LHCN-M2 (cell line): ENCODE measurements at places on chromosomes 1 and 21. TPM values are rescaled to one million over a fixed set of nuclear protein-coding genes. Genes with fewer than 3 reads are reported as not detected.

GRCh38 chr1:69738458-69739250 lies 170.9 kb downstream of the LRRC7 start:
- DNase-seq, result no peak

- DNase-seq, result no peak
These were observed 1.9 kb upstream of the TEKT2 start for GRCh38 chr1:36081926-36082485.

The PEAR1 gene
- 0.19 and 0.23 TPM in 2 replicates for total RNA-seq

The PYHIN1 gene
- 0.17 TPM in 1 of 2 replicates, not detected in the other for total RNA-seq

- no peak for DNase-seq
These were observed 78.5 kb downstream of the DOP1B start for GRCh38 chr21:36235058-36235582.

DNA sequence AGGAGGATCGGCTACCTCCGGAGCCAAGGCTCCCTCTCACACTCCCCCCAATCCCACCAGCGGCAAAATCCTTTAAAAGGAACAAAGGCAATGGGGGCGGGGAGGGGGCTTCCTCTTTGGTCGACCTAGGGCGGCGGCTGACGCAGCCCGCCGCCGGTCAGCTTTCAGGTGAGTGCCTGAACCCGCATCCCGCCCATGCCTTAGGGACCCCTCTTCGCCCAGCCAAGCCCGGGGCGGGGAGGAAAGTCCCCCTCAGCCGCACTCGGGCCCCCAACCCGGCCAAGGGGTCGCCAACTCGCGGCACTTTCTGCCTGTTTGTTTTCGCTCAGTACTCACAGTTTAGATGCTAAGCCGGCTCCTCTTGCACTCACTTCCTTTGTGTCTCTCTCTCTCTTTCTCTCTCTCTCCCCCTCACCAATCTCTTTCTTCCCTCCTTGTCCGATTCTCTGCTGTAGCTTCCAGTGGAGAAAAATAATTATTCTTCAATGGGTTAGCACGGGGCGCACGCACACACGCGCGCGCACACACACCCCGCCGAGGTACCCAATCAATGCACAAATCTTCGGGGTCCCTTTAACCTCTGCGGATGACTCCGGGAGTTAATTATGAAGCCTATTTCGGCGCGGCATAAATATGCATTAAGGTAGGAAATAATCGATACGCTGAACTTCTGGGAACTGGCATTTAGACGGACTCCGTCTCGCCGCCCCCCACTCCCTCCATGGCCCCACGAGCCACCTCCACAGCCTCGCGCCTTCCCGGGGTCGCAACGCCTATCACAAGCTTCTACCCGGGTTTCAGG lies at the start of gene BLACAT1:
TSS of gene BLACAT1 (minus strand) at position 465 of the 802 bp plus-strand sequence.
- DNase-seq, result no peak

The OLFML2B gene
- total RNA-seq, result 83.4 and 87.1 TPM in 2 replicates

The WNT4 gene
- total RNA-seq, result not detected in 2 replicates

The CYP4Z1 gene
- total RNA-seq, result not detected in 2 replicates

DNA sequence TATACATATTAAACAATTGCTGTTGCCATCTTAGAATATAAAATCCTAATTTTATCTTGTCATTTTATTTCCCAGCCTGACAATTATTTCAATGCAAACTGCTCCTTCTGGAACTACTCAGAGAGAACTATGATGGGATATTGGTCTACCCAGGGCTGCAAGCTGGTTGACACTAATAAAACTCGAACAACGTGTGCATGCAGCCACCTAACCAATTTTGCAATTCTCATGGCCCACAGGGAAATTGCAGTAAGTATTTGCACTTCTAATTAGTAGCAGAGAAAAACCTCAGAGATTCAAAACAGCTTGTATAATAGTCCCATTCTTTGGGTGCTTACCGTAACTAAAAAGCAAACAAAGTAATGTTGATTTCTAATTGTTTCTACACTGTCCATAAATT lies 167.2 kb downstream of the ADGRL2 start:
- DNase-seq, result no peak

DNA sequence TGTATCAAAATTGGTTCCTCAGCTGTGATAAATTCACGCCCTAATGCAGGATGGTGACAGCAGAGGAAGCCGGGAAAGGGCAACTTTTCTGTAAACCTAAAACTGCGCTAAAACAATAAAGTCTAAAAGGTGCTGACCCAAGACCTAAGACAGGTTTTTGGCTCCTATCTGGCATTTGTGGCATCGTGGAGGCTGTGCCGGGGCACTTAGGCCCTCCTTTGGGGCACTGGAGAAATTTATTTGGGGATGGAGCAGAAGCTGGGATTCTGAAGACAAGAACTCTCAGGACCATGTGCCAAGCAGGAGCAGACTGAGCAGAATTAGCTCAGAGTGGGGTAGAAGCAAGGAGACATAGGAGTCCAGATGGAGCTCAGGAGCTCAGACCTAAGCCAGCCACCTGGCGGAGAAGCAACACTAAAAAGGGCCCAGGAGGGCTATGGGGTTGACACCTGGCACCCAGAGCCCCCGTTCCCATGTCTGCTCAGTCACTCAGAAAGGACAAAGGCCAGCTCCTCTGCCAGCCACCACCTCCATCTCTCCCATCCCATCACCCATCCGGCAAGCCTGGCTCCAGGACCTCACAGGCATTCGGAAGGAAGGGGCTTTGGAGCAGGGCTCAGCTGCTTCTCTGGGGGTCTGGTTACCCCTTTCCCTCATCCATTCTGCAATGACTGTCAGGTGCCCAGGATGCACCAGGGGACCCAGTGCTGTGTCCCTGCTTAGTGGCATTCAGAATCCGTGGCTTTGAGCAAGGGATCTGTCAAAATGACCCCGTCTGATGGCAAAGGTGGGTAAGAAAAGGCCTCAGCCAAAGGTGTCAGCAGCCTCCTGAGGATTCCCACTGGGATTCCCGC lies 347.7 kb downstream of the NPHP4 start:
- DNase-seq, result no peak
